ENCODE measurements at places on chromosomes 6 and 20.

- DNase-seq: peak; percentile 32
Measured at GRCh38 chr20:20568604-20569205, 143.7 kb downstream of the RALGAPA2 start.

- DNase-seq: no peak
Measured at GRCh38 chr6:14647357-14647756, 529.8 kb downstream of the CD83 start.

GRCh38 chr6:144667532-144668503 lies 382.7 kb downstream of the UTRN start:
- DNase-seq: no peak

GRCh38 chr6:127391094-127391953 lies 47.9 kb upstream of the ECHDC1 start:
- DNase-seq: no peak

GRCh38 chr20:63495167-63495720 lies 3.6 kb downstream of the EEF1A2 start:
- no peak for DNase-seq

Data from NCI-H774 (cell line).